ENCODE measurements at places on chromosomes 4 and X.
A peak's percentile ranks its signal among the peaks of the same experiment; 100 is the strongest.

DNA sequence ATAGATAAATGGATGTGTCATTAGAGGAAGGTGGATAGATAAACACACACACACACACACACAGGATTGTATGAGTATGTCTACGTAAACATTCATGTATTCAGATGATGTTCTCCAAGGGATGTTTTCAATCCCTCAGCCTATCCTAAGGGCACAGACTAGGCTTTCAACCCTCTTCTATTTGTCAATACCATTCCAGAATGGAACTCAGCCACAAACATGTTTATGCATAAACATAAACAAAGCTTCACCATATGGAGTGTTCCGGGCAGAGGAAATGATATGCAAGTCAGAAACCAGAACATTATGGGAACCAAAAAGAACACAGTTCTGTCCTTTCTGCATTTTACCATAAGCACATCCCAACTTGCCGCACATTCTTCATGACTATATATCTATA lies 25.0 kb downstream of the CRMP1 start:
- DNase-seq: no peak

DNA sequence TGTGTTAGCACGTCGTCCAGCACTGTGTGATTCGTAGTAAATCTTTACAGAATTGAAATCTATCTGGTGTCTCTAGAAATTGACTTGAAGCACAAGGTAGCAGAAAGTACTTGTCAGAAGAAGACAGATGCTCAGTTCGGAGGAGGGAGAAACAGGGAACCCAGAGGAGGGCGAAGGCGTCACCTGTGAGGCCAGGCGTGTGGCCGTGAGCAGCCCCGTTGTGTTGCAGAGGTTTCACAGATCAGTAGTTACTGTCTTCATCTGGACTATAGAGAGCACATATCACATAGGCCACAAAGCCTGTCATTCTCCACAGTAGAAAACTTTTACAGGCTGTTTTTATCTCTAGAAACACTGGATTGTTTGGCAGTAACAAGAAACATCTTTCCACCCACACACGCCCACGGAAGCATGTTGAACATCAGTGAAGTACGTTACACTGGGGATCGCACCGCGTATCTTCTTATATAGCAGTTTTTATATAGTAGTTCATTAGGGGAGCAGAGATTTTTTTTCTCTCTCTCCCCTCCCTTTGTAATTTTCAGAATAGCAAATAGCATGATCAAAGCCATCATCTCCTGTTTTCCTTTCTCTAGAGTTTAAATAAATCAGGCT lies 48.1 kb upstream of the TLR3 start:
- DNase-seq: no peak

- DNase-seq: no peak
These were observed 18.2 kb upstream of the NKRF start for GRCh38 chrX:119624417-119624816.

- peak; percentile 18 for DNase-seq
These were observed 758 bp downstream of the SCFD2 start for GRCh38 chr4:53365121-53365485.

DNA sequence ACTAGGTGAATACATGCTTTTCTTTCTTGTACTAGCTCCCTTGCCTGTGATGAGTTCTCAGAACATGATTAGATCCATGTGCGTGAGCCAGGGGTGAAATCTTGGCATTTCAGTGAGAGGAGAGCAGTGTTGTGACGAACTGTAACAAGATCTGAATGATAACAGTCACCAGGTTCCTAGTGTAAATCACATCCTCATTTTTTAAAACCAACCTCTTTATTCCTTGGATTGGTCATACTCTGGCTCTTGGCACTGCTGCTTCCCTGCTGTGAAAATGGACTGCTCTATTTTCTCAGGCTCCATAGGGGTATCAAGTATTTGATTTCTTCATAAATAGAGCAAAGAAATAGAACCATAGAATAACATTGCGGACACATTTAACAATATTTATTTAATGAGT lies 206.3 kb downstream of the SLC4A4 start:
- no peak for DNase-seq

DNA sequence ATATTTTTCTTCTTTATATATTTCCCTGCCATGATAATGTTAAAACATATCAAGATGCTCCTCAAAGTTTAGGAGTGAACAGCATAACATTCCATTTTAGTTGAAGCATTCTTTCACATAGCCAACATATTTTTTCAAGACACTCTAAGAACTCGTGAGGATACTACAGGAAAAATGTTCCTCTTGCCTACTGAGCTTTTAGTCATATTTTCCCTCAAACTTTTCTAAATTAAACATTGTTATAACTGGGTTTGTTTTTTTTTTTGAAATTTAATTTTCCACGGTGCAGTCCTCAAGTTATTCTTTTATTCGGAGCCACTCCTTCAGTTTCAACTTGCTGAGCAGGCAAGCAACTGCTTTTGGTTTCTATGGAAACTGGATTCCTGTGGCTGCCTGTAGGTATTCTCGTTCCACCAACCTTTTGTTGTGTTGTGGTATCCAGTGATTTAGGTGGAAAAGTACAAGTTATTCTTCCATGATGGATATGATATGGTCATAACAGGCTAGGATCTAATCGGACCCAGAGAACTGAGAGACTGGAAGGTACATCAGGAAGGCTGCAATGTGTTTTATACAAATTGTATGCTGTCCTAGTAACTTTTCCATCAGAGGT lies 248.0 kb downstream of the TRIML1 start:
- no peak for DNase-seq

DNA sequence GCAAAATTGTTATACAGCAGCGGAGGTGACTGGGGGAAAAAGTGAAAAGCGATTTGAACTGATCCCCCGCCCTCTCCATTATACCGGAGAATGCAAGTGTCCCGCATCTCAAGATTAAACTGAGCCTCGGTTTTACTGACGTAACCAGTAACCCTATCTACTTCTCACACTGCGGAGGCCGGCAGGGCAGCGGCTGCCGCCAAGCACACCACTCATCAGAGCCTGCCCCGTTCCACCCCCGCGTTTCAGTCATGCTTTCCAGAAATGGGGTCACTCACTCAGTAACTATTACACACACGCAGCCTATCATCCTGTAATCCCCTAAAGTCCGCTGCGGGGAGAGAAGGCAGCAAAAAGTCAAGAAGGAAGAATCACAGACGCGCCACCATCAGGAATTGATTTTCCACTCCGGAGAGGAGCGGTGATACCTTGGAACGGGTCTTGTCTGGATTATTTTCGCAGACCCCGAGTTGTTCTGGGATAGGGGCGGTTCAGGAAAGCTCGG lies 1.4 kb downstream of the RPS6KA3 start:
- peak; percentile 61 for DNase-seq

GRCh38 chrX:25536307-25536970 lies 520.7 kb upstream of the ARX start:
- DNase-seq: no peak

DNA sequence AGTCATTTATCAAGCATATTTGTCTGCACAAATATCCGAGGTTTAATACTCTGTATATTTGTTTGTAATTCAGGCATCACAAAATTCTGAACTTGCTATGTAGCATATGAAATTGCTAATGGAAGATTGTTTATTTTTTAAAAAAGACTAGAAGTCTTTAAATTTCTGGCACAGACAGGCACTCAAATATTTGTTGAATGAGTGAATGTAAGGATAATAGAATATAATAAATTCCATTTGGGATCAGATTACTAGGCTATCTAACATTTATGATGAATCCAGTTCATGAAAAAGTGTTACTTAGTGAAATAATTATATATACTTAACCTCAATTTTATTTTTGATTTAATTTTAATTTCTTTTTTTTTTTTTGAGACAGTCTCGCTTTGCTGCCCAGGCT lies 30.4 kb upstream of the TEC start:
- DNase-seq: no peak

DNA sequence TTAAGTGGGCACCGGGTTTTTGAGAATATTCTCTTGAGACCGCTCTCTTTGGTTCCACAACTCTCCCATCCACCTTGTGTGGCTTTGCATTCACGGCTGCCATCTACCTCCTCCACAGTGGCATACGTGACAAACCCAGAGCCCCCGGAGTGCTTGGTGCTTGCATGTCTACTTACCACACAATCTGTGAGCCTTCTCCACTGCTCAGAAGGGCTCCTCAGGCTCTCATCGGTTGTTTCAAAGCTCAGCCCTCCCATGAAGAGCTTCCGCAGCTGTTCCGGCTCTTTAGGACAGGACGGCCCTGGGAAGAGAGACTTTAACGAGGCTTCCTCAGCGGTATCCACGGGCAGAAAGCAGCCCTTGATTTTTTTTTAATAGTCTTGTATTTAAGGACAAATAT lies 167.6 kb upstream of the ANK2 start:
- DNase-seq: no peak

GRCh38 chr4:180860089-180860720 lies 1383.0 kb upstream of the TENM3 start:
- DNase-seq: no peak

DNA sequence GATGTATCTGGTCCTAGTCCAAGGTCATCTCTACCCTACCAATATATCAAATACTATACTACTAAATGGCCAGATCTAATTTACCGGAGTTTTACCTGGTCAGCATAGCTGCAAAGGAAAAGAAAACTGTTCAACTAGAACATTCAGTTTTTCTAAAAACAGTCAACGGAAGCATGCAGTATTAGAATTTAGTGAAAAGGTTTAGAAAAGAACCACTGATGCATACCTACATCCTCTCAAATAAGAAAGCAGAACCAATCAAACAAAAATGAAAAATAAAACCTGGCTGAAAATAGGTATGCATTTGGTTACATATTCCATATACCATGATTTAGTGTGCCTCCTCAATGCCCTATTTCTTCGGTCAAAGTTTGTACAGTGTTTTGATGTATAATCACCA lies 140.0 kb downstream of the CHM start:
- no peak for DNase-seq

- no peak for DNase-seq
These were observed 5.1 kb downstream of the CD40LG start for GRCh38 chrX:136652822-136653723.

GRCh38 chr4:52058275-52058674 lies 7.2 kb downstream of the SPATA18 start:
- no peak for DNase-seq

DNA sequence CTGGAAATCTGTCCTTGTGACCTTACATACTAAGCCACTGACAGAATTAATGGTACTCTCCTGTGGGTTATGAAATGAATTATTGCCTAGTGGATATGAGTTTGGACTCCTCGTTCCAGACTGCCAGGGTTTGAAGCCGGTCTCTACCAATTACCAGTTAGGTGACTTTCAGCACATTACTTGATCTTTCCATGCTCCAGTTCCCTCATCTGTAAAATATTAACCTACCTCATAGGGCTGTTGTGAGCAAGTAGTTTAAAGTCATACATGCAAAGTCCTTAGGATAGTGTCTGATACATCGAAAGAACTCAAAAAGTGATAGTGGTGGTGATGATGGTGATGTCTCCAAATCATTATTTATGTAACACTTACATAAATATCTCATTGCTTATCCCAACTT lies 373.5 kb upstream of the ARX start:
- no peak for DNase-seq

DNA sequence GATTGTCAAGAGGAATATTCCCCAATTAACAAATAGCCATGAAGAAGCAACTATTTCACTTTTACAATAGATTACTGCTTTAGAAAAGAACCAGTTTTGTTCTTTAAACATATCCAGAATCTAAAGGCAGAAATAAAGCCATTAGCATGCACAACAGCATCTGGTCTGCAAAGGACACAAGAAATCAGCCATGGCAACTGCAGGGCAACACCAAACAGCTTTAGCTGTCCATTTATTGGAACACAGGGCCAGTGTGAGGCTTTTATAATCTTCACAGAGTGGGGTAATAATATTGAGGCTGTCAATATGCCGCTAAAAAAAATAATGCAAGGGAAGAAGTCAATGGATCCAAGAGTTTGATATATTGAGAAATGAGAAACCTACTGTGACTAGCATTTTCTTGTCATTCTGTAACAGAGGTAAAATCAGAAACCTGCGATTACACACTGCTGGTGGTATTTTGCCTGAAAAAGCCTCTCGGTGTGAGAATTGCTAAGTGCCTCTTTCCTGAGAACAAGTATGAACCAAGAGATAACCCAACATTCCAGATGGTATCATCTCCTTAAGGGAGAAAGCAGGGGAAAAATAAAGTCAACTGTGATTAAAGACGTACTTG lies 2.7 kb upstream of the BANK1 start:
- no peak for DNase-seq

DNA sequence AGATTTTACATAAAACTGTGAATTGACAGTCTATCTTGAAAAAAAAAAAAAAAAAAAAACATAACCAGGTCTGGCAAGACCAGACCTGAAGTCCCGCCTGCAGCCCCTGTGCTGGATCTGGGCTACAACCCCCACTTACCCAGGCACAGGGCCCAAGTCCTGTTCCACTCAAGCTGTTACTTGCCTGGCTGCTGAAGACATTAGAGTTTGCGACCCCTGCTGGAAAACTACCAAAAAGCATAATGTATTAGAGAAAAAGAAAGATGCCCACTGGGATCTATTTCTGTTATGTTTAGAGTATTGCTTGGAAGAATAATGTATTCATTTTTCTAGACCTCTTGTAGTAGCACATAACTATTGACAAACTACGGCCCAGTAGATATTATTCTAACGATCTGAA lies 4.7 kb downstream of the HS3ST1 start:
- peak; percentile 47 for DNase-seq

DNA sequence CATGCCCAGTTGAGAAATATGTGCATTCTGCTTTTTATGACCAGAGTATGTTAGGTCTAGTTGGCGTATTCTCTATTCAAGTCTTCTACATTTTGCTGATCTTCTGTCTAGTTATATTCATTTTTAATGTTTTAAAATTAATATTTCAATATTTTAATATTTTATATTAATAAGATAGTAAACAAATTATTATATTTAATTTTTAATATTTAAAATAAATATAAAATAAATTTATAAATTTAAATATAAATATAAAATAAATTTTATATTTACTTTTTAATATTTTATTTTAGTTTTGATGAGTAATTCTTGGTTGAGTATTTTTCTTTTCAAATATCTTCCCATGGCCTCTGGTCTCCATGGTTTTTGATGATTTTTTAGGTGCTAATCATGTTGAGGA lies 123.8 kb downstream of the GABRA2 start:
- no peak for DNase-seq

DNA sequence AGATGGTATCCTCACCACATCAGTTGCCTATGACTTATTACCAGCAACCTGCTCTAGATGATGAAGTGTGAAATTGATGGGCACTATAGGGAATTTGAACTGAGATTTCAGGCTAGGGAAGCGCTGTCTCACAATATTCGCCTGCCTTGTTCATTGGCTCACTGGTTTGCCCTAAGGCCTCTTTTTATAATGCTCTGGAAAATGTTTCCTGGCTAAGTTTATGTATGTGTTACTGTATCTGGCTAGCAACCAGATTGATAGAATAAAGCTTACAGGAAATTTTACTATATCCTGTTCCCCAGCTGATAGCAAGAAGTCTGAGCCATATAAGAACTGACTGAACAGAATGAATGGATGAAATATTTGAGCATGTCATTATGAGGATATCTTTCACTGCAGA lies 71.6 kb downstream of the GSTCD start:
- peak; percentile 4 for DNase-seq

- no peak for DNase-seq
These were observed 641.1 kb downstream of the MID1IP1 start for GRCh38 chrX:39442332-39442731.

GRCh38 chr4:145829629-145830395 lies 108.8 kb downstream of the ZNF827 start:
- DNase-seq: no peak

Data from mucosa of descending colon (tissue), 3 donors.